Stimulated activated effector memory CD8-positive, alpha-beta T cell treated with anti-CD3 and anti-CD28 coated beads, Interleukin-12 subunit alpha, Interleukin-12 subunit beta, amount 100 ng/mL, for 72 hours (primary cell): ENCODE measurements at places on chromosomes 12 and 14.

GRCh38 chr14:104130974-104131651 is 7.3 kb upstream of the KIF26A start:
- DNase-seq = no peak

- DNase-seq = no peak
These were observed 284.8 kb upstream of the TBX3 start for GRCh38 chr12:114968727-114969126.

DNA sequence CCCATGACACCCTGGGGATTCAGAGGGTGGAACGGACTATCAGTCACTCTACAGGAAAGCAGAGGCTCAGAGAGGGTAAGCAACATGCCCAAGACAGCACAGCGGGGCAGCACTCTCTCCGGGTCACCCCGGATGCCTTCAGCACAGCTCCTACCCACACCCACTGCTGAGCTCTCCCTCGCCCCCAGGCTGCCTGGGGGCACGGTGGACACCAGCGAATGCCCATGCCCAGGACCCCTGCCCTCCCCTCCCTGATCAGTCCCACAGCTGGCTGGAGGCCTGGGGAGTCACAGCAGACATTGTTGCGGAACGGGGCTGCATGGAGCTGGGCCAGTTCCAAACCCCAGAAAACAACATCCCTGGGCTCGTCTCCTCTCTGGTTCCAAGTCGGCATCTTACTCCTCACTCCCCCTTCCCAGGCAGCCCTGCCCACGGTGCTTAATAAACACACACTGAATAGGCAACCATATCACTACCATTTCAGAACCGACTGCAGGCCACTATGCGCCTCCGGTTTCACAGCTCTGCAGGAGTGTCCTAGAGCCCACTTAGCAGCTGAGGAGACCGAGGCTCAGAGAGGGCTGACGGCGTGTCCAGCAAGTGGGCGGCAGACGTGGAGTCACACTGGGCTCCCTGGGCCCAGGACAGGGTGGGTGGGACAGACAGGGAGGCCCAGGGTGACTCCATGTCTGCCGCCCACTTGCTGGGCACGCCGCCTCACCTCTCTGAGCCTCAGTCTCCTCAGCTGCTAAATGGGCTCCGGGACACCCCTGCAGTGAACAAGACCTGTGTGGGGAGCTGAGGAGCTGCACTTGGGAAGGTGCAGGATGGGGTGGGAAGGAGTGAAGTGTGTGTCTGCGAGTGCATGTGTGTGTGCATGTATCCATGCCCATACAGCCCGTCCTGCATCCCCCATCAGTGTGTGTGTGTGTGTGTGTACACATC is 27.0 kb downstream of the CCDC85C start:
- no peak for DNase-seq

GRCh38 chr12:116495260-116495659 is 63.9 kb upstream of the MAP1LC3B2 start:
- no peak for DNase-seq

GRCh38 chr12:110270125-110270962 is 10.7 kb upstream of the ATP2A2 start:
- no peak for DNase-seq

DNA sequence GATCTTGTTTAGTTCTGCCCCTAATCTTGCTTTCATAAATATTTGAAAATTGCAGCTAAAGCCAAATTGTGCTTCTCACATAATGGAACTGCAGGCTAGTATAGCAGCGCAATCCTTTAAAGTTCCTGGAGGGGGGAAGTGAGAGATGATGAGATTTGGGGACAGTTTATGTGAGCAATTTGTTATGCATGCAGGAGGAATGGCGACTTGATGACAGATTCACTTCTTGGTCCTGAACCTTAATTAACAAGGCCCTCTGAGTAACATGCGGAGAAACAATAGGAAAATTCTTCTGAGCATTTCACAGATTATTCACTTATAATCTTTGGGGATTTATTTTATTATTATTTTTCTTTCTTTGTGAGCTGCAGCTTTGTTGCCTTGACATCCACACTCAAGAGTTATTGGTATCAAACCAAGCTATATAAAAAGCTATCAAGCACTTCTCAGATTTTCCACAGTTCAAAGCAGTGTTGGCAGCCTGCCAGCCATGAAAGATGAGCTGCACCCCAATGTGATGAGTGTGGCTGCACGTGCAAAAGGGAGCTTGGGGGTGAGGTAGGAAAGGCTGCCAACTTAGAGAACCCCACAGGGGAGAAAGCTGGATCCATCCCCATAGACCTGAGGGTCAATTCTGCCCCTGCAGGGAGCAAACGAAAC is 1662.2 kb upstream of the FLRT2 start:
- no peak for DNase-seq

DNA sequence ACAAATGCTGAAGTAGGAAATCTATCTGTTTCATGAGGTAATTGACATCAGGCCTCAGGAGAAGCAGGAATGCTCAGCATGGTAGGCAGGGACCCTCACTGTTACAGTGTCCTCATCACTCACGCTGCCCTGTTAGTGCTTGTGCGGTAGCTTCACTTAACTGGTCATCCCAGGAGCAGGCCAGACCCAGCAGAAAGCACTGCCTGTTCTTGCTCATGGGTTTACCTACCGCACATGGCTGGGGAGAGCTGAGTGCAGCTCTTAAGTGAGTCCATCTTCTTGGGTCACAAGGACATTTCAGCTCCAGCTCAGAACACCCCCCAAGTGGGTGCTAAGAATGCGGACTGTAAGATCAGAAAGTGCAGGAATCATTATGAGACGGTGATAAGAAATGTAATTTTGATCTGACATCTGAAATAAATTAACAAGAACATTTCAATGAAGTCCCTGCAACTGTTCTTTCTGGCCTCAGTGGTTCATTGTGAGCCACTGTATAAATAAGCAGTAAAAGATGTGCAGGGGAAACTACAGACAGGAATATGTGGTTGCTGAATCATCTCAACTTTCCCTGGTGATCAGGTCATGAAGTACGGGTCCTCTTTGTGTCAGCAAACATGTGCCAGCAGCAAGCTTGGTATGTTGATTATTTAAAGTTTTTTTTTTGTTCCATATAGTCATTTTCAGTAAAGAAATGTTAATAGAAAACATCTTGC is 757.7 kb upstream of the TMEM132C start:
- DNase-seq = no peak

GRCh38 chr14:58587271-58587670 is 50.5 kb upstream of the DACT1 start:
- DNase-seq = no peak

DNA sequence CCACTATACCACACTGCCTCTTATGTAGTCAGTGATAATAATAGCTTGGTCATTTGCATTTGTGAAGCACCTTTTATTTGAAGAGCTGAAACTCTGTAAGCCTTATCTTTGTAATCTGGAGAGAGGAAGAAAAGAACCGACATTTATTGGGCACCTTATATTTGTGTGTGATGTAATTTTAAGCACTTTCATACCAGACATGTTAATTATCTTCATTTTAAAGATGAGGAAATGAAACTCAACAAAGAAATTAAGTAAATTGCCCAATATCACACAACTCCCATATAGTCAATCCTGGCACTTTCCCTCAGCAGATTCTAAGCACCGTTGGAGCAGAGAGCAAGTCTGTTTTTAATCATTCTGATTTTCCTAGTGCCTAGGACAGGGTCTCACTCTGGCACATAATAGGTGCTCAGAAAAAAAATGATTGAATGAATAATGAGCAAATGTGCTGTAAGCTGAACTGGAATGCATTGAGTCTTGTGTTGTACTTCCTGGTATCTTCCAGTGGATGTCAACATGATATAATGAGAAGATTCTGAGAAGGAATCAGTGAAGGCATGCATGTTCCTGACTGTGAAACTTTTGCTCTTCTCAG is 418.9 kb downstream of the ZFP36L1 start:
- no peak for DNase-seq

- DNase-seq = no peak
These were observed 46.6 kb downstream of the PPP2R5C start for GRCh38 chr14:101808020-101808641.

GRCh38 chr12:43428088-43428600 is 123.9 kb downstream of the ADAMTS20 start:
- no peak for DNase-seq

- no peak for DNase-seq
These were observed 302.6 kb downstream of the SNAPC1 start for GRCh38 chr14:62064751-62065323.

DNA sequence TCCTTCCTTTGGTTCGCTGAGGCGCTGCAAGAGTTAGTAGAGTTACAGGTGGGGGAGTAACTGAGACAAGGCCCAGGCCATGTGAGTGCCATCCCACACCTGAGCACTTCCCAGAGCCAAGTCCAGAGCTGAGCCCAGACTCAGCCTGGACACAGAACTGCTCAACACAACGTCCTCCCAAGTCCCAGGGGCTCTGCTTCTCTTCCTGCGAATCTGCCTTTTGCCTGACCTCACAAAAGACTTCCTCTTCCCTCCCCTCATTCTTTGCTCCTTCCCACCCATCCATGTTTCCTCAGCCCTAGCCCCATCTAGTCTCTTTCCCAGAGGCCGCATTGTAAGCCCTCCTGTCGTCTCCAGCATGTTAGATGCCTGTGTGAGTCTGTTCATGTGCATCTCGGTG is 16.6 kb upstream of the MCRS1 start:
- no peak for DNase-seq

DNA sequence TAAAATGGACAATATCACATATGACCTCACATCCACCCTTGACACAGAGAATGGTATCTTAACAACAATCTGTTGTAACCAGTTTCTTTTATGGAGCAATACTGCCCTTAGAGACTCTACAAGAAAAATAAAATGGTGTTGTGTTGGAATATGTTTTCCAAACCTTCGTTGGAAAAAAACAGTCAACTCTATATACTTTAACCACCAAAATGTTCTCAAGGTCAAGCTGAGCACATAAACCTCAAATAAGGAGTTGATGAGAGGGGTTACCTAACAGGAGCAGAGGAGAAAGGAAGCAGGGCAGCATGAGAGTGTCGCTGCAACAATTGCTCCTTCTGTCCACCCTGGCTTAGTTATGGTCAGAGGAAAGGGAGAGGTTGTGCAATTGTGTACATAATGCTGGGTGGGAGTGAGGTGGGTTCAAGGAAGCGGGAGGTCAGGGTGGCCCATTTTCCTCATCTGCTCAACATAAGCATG is 179.2 kb upstream of the BMP4 start:
- DNase-seq = no peak

- DNase-seq = no peak
These were observed 516.0 kb downstream of the DIO2 start for GRCh38 chr14:79695307-79695706.

GRCh38 chr12:89200217-89200616 is 152.1 kb downstream of the DUSP6 start:
- DNase-seq = no peak

DNA sequence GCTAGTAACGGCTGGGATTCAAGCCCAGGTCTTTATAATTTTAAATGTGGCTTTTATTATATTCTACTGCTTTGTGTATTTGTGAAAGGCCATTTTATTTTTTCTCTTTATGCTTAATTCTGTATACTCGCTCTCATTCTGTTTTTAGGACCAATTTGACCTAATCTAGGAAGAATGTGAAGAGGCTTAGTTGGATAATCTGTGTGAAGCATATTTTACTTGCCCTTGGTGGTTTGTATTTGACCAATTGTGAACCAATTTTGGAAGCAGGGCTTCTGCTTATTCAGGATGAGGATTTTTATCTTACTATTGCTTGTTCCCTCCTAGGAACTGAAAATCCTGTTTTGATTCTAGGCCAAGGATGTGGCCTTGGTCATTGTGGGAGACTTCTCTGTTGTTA is 113.1 kb downstream of the TTC6 start:
- no peak for DNase-seq

DNA sequence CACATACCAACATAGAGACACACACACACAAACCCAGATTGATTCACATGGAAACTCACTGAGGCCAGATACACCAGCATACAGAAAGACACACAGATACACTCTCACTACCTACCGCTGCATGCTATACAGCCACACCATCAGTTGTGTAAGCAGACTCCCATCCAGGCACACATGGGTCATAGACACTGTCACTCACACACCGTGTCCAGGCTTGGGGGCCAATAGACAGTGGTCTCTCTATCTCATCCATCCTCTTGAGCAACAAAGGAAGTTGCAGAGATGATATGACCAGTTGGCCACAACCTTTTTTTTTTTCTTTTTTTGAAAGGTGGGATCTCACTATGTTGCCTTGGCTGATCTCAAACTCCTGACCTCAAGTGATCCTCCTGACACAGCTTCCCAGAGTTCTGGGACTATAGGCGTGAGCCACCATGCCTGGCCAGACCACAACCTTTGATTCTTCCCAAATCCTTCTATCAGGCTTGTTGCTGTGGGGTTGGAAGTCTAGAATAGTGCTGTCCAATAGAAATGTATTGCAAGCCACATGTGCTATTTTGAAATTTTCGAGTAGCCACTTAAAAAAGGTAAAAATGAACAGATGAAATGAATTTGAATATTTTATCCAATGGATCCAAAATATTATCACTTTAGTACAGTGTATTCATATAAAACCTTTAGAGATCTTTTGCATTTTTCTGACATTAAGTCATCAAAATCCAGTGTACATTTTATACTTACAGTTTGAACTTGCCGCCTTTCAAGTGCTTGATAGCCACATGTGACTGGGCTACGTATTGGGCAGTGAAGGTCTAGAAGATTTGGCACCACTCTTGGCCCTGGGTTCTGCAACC is 7.4 kb downstream of the LRP1-AS start:
- DNase-seq = no peak

DNA sequence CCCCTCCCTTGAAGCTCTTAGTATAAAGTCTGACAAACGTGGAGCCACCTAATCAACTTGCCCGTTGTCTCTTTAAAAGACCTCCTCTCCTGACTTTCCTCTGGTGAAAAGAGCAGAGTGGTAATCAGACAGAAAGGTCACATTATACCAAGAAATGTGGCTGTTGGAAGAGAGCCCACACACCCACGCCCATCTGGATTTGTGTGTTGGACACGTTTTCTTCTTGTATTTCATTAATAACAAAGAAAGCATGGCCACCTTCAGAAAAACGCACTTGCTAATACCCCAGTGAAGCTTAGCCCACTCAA is 41.3 kb downstream of the CCDC60 start:
- DNase-seq = no peak

- DNase-seq = no peak
These were observed 148.8 kb downstream of the CEP128 start for GRCh38 chr14:80792771-80793170.

DNA sequence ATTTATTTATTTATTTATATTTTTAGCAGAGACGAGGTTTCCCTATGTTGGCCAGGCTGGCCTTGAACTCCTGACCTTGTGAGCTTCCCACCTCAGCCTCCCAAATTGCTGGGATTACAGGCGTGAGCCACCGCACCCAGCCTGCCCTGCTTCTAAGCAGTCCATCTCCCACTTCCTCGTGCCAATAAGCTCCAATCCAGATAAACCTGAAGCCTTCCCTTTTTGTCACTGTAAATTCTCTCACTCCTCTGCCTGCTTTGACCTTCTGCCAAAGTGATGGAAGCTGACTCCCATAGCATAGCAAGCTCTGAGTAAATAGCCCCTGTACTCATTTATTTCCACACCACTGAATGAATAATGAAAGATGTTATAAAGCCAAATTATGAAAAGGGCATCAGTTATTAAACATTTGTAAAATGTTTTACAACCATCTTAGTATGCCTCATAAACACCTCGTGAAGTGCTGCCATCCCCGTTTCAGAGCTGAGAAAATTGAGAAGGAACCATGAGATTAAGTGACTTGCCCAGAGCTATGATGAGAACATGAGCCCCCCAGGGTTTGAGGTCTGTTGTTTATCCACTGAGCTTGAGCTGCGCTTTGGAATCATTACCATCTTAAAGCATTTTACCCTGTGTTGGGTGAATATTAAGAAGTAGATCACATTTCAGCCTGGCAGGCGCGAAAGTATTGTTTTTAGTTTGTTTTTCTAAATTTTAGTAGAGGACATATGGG is 30.4 kb downstream of the MANSC1 start:
- DNase-seq = no peak

- DNase-seq = no peak
These were observed 203.4 kb downstream of the KIF26A start for GRCh38 chr14:104341532-104342434.
